Stimulated activated CD8-positive, alpha-beta memory T cell treated with anti-CD3 and anti-CD28 coated beads, Interleukin-15, amount 100 ng/mL, for 48 hours (primary cell): ENCODE measurements at places on chromosomes 16 and 17.

GRCh38 chr17:39920218-39921210 lies 2.1 kb upstream of the GSDMB start:
- peak; percentile 64 for DNase-seq

DNA sequence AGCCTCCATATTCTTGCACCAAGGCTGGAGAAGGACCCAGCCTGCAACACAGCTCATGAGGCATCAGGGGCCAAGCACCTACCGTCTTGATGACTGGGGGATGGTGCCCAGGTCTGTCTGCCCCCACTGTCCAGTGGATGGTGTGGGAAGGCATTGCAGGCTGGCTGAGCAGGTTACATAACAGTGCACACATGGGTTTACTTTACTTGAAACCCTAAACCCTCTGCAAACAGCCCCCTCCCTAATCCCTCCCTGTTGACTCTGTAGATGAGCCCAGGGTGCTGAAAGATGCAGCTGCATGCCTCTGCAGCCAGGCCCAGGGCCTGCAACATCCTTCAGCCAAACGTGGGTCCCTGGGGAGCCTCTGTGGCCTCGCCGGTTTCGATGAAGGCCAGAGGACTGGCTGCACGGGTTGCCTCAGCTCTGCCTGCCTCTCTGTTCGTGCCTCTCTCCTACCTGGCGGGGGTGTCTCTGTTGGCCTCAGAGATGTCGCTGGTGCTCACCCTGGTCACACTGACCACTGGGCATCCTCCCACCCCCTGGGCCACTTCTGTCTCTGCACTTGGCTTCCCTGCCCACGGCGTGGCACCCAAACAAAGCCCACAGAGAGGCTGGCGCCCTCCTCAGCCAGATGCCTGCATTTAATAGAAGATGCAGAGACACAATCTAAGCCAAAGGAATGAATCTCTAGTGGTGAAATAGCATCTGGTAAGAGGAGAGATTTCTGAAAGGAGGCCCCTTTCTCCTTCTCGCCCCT lies 95.1 kb downstream of the METRNL start:
- DNase-seq: no peak

DNA sequence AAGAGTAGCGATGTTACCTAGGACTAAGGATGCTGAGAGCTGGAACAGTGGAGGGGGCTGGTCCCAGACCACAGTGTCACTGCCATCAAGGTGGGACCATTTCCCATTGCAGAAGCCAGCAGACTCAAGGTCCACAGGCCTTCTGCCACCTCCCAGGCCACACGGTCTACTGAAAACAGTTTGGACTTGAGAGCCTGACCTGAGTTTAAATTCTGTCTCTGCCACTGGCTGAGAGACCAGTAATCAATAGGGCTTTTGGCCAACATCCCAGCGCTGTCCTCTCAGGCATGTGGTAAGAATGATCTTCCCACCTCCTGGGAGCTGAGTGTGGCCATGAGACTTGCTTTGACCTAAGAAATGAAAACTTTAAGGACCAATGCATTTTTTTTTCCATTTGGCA lies 331.4 kb upstream of the CDH5 start:
- DNase-seq: no peak

- no peak for DNase-seq
Observed at GRCh38 chr17:58980706-58981481, 125.8 kb downstream of the TRIM37 start.

- no peak for DNase-seq
Observed at GRCh38 chr17:1470755-1471462, 14.9 kb upstream of the CRK start.

GRCh38 chr16:19859603-19860002 lies 25.0 kb downstream of the GPRC5B start:
- DNase-seq: no peak

- no peak for DNase-seq
Observed at GRCh38 chr17:7186241-7186640, 7.1 kb upstream of the ASGR1 start.

GRCh38 chr17:81967533-81968395 lies 6.8 kb upstream of the NOTUM start:
- DNase-seq: peak; percentile 81

- DNase-seq: no peak
Observed at GRCh38 chr16:85989863-85990643, 91.1 kb downstream of the IRF8 start.
